Daoy (cell line): ENCODE measurements at places on chromosomes 6 and 20.

DNA sequence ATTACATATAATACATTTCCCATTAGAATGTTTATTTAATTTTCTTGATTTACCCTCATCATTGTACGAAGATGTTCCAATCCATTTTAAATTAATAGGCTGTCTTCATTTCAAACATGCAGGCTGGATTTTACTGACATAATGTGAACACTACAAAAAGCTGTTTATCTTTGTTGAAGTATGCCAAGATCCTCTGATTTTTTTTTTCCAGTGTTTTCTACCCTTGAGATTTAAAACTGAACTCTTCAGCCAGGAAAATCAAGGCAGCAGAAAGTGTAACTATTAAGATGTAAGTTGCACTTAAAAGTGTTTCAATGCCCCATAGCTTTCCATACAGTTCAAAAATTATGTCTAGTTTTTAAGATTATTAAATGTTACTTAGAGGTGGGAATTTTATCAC is 43.5 kb downstream of the PRKN start:
- no peak for DNase-seq

DNA sequence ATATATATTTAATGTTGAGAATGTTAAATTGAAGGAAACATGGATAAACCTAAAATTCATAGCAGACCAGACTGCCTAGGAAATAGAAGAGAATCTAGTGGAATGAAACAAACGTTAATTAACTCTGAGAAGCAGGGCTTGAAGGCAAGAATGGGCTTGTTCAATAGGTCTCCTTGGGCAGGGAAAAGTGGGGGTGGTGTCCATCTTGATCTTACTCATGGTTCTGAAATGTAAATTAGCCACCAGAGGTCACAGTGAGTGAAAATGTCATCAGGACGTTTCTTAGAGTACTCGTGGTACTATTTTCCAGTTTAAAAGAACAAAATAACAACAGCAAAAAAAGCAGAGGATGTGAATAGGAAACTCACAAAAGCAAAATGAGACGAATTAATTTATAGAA is 66.8 kb upstream of the BTBD3 start:
- DNase-seq = peak; percentile 33

DNA sequence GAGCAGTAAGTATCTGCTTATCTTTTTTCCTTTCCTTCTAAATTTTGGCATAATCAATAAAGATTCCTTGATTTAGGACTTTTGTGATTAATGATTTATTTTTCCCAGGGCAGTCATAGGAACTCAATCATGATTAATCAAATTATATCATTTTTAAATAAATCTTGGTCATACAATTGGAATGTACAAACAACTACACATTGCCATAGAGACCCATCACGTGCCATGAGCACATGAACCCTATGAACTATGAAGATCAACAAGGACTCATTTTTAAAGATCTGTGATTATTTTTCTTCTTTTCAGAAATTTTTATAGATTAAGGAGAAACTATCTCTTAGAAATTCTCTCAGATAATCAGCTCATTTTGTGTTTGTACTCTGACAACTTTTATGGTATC is 622.4 kb downstream of the BCKDHB start:
- DNase-seq = no peak

- DNase-seq = no peak
Measured at GRCh38 chr6:55773620-55774216, 101.7 kb downstream of the BMP5 start.

DNA sequence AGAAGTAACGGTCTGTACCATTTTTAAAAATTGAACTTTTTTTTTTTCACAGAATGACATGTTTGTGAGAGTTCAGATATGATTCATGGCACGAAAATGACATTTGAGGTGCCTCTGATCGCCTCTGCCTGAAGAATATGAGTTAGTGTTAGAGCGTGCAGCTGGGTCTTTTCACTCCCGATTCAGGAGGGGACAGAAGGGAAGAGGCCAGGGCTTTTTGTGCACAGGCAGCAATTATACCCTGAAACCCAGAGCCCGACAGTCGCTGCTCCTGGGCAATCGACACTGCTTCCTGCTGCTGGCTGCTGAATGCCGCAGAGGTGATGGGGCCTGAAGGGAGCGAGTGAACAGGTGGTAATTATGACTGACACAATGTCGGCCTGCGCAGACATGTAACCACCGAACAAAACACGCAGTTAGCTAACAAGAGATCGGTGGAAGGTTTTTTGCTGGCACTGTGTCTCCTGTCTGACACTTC is 652.0 kb upstream of the NOX3 start:
- DNase-seq = no peak

GRCh38 chr20:2430538-2430937 is 40.1 kb downstream of the SNRPB start:
- no peak for DNase-seq

- DNase-seq = no peak
Measured at GRCh38 chr6:103140308-103141027, 1719.3 kb downstream of the HACE1 start.

DNA sequence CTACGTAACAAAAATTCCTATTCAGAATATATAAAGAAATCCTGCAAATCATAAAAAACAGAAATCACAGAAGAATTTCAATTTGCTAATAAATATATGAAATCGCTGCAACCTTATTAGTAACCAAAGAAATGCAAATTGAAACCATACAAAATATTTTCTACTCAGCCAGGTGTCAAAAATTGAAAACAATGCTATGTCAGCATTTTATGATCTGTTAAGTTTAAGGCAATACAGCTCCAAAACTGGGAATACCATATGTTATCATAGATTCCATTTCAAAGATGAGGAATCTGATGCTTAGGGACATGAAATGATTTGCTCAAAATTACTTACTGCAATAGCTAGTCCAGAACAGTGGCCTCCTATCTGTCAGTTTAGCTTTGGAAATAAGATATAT is 168.9 kb downstream of the ID4 start:
- no peak for DNase-seq

DNA sequence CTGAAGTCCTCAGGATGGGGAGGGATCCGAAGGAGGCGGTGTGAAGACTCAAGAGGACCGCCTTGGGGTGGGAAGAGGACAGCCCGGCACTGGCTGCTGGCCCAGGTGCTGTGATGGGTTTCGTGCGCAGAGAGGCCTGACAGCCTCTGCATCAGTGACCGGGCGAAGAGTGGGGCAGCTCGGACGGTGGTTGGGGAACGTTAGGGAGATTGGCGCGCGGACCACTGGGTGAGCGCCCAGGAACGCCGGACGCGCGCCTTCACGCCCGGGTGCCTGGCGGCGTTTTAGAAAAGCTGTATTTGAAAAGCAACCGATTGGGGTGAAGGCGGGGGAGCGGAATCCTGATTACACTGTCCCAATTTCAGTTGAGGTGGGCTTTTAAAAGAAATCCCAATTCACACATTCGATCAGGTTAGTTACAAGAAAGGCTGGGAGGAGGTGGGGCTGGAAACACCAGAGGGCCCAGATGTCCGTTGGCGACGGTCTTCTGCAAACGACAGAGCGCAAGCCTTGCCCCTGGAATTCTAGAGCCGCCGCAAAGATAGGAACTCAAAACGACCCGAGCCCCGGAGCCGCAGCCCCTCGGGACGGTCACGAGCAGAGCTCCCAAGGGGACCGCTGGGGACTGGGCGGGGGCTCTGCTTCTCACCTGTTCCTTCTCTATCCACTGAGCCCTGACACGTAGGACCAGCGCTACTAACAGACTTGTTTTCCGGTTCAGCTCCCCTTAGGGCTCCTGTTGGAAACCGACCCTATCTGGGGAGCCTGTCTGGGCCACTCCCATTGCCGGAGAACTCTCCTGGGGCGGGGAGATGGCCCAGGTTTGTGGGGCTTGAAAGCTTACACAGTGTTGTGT is 8.5 kb upstream of the TRIM40 start:
- DNase-seq = no peak

DNA sequence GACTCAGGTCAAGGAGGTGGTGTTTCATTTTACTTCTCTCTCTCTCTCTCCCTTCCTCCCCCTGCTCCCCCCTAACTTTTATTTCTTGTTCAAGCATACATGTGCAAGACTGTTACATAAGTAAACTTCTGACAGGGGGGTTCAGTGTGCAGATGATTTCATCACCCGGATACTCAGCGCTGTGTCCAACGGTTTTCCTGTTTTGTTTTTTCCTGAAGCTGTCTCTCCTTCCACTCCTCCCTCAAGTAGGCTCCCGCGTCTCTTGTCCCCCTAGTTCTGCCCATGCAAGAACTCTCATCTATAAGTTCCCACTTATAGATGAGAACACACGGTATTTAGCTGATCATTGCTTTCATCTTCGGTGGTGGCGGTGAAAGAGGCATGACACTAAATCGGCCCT is 751.9 kb upstream of the DEFB115 start:
- DNase-seq = no peak

DNA sequence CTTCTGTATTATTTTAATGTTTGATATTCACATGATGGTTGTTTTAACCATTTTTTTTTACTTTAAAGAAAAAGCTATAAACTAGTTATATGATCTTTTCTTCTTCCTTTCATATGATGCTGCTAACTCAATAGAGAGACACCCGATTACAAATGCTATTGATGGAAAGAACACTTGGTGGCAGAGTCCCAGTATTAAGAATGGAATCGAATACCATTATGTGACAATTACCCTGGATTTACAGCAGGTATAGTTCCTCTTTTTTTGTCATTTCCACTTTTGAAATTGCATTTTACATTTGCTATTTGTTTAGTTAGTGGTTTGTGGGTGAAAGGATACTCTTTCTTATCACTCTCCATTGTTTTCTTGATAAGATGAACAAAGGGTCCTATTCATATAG is 176.7 kb downstream of the LAMA2 start:
- no peak for DNase-seq

DNA sequence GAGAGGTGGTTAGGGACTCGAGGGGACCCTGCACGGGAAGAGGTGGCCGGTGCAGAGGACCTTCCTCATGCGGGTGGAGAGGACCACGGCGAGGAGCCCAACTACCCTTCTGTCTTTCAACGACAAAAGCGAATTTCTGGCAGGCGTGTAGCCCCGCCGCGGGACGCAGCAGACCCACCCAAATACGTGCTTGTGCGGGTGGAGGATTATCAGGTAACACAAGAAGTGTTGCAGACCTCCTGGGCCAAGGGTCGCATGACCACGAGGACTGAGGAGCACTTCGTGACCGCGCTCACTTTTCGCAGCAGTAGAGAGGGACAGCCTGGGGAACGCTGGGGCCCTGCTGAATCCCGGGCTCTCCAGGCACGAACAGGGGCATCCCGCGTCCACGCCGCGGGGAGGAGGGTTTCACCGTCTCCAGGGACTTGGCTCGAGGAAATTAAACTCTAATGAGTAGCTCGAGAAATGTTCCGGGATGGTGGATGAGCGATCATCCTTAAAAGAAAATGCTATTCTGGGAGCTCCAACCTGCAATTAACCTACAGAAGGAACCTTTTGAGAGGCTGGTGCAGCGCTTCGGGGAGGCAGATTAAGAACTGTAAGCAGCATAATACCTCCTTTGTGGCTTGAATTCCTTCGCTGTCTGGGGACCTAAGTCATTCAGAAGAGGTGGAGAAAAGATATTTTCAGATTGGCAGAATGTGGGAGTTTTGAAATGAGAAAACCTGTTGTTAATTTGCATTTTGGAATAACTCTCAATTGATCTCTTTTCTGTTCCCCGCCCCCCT is 804 bp downstream of the C6orf141 start:
- DNase-seq = peak; percentile 43

DNA sequence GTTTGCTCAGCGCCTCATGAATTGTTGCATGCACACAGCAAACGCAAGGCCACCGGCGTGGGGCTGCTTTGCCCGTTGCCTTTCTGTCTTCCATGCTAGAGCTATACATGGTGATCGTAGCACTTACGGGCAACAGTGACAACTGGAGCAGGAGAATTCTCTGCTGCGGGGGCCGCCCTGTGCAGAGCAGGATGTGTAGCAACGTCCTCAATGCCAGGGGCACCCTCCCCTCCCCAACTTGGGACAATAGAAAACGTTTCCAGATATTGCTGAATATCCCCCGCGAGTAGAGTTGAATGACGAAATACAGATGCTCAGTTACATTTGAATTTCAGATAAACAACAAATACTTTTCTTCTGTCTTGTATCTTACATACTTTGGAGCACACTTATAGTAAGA is 198.7 kb downstream of the TFAP2C start:
- no peak for DNase-seq

- no peak for DNase-seq
Measured at GRCh38 chr6:90231308-90231707, 65.3 kb downstream of the BACH2 start.

DNA sequence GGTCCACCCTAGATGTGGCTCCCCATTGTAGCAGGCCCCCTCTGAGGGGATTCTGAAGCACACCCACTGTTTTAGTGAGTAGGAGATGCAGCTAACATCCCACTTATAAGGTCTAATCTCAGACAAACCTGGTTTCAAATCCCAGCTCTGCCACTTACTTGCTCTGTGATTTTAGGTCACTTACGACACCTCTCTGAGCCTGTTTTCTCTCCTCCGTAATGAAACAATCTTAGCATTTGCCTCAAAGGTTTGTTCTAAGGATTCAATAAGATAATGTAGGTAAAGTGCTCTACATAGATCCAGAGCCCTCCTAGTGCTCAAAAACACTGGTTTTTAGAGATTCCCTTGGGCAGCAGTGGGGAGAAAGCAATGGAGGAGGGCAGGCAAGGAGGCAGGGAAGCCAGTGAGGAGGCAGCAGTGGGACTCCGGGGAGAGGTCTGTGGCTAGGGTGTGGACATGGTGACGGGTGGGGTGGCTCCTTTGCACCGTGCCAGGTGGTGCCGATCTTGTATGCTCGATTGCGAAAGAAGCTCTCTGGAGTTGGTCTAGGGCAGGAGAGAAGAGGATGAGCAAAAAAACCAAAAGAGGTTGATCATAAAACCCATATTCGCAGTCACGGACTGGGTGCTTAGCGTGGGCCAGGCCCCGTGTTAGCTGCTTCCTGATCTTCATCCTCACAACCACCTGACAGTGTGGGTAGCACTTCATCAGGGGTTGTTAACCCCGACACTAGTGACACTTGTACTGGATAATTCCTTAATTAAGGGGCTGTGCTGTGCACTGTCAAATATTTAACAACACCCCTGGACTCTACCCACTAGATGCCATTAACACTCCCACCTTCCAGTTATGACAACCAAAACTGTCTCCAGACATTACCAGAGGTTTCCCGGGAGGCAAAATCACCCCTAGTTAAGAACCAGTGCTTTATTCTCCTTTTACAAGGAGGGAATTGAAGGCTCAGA is 16.8 kb upstream of the PTGIS start:
- no peak for DNase-seq

GRCh38 chr20:39268981-39269461 is 306.9 kb downstream of the DHX35 start:
- peak; percentile 7 for DNase-seq
